CD8-positive, alpha-beta memory T cell (primary cell): ENCODE measurements at places on chromosomes 13 and 19. TPM values are rescaled to one million over a fixed set of nuclear protein-coding genes. Genes with fewer than 3 reads are reported as not detected.

Gene RASL11A
- 5.3 TPM for total RNA-seq

Gene FCGBP
- 7.0 TPM for total RNA-seq

Gene CIC
- total RNA-seq, result 60.4 TPM

Gene RFPL4A
- total RNA-seq, result not detected

Gene FAM83E
- 5.4 TPM for total RNA-seq

Gene SNAPC2
- total RNA-seq, result 17.4 TPM

Gene CCNE1
- total RNA-seq, result 30.3 TPM

Gene KIR3DL1
- 0.11 TPM for total RNA-seq

Gene PSPN
- total RNA-seq, result 1.8 TPM

Gene ACP7
- not detected for total RNA-seq

Gene CTU1
- total RNA-seq, result 13.4 TPM

Gene ACTMAP
- 10.6 TPM for total RNA-seq

Gene SLC25A41
- total RNA-seq, result 0.28 TPM

Gene RASIP1
- total RNA-seq, result 0.20 TPM

Gene FGF22
- total RNA-seq, result 0.22 TPM

Gene ZNF878
- 0.55 TPM for total RNA-seq

Gene FCER2
- 1.6 TPM for total RNA-seq

Gene CRLF1
- not detected for total RNA-seq

Gene CGB1
- not detected for total RNA-seq

Gene CEBPA
- 1.3 TPM for total RNA-seq

Gene SHISA7
- total RNA-seq, result not detected

Gene SIGLEC8
- not detected for total RNA-seq

Gene S1PR2
- 18.4 TPM for total RNA-seq

Gene CBLC
- total RNA-seq, result not detected

Gene DIAPH3
- total RNA-seq, result 15.4 TPM

Gene PCDH17
- total RNA-seq, result not detected

Gene C19orf33
- total RNA-seq, result not detected

Gene AMH
- total RNA-seq, result 5.9 TPM

Gene IGFL4
- total RNA-seq, result not detected

Gene PTGER1
- total RNA-seq, result not detected

Gene PTPRS
- 0.22 TPM for total RNA-seq

Gene KCNJ14
- 1.8 TPM for total RNA-seq

Gene TMEM238
- 13.3 TPM for total RNA-seq

Gene CEACAM3
- total RNA-seq, result not detected

Gene SYNGR4
- total RNA-seq, result not detected

Gene TMEM86B
- 8.5 TPM for total RNA-seq

Gene LMTK3
- total RNA-seq, result 4.6 TPM

Gene UGGT2
- total RNA-seq, result 0.20 TPM
